Activated CD4-positive, alpha-beta T cell treated with anti-CD3 and anti-CD28 coated beads, Interleukin-2, amount 10 ng/mL, durations not matched to agents 24 days and 14 days (primary cell): ENCODE measurements at places on chromosomes 11 and 22. TPM values are rescaled to one million over a fixed set of nuclear protein-coding genes. Genes with fewer than 3 reads are reported as not detected.

DNA sequence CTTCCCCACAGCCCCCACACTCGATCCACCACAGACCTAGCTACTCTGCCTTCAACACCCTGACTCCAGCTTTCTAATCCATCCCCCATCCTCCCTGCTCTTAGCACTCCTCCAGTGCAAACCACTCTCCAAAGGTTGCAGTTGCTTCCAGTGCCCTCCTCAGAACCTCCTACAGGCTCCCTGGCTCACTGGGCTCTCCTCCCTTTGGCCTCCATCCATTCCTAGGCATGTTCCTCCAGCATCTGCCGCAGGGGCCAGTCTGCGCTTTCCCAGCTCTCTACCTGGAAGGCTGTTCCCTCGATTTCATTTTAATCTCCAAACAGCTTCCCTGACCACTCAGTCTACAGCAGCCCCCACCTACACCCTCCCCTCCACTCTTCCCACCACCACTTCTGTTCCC is 133.8 kb downstream of the SPATA19 start:
- no peak for DNase-seq

GRCh38 chr11:77866336-77866735 is 45.4 kb downstream of the AAMDC start:
- DNase-seq, result no peak

- DNase-seq, result no peak
These were observed 108.2 kb upstream of the DDI1 start for GRCh38 chr11:103928040-103928801.

GRCh38 chr22:19679522-19680101 is 34.7 kb upstream of the SEPTIN5 start:
- peak; percentile 82 for DNase-seq

ISX gene
- not detected in 2 replicates for total RNA-seq

GRCh38 chr11:67371189-67371910 is 2.0 kb downstream of the CLCF1 start:
- peak; percentile 75 for DNase-seq

GRCh38 chr22:24512043-24512442 is 16.9 kb downstream of the UPB1 start:
- no peak for DNase-seq

RAG1 gene
- 0.14 TPM in 1 of 2 replicates, not detected in the other for total RNA-seq

GRCh38 chr22:38490475-38490874 is 15.6 kb downstream of the DDX17 start:
- no peak for DNase-seq

C11orf42 gene
- not detected in 2 replicates for total RNA-seq

POU2AF1 gene
- total RNA-seq, result 65.6 and 68.9 TPM in 2 replicates

- no peak for DNase-seq
These were observed 7.6 kb upstream of the JHY start for GRCh38 chr11:122874991-122875390.

OR52A5 gene
- total RNA-seq, result not detected in 2 replicates

DNA sequence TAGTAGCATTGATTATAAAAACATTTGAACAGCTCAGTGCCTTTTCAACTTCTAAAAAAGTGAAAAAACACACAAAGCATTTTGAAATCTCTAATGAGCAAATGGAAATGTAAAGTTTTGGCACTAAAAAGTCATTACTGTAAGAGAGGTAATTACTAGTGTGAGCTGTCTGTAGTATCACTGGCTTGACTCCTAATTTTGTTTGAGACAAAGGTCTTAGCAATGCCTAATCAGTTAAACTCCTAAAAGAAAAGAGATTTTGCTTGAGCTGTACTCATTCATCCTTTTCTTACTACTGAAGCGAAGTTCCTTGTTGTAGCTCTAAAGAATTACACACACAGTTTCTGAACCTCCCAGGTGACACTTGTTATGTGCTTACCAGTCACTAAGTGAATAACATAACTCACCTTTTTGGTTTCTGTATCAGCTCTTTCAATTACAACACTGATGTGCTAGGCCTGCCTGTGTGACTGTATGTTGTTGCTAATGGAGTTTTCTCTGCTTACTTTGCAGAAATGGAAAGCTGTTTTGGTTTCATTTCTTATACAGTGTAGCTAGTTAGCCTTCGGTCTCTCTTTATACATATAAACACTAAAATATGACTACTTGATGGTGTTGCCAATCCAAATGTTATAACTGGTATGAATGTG is 924.4 kb upstream of the TENM4 start:
- no peak for DNase-seq

- no peak for DNase-seq
These were observed 223.8 kb upstream of the DDI1 start for GRCh38 chr11:103812680-103813079.

BCO2 gene
- total RNA-seq, result 0.83 and 1.1 TPM in 2 replicates

DNA sequence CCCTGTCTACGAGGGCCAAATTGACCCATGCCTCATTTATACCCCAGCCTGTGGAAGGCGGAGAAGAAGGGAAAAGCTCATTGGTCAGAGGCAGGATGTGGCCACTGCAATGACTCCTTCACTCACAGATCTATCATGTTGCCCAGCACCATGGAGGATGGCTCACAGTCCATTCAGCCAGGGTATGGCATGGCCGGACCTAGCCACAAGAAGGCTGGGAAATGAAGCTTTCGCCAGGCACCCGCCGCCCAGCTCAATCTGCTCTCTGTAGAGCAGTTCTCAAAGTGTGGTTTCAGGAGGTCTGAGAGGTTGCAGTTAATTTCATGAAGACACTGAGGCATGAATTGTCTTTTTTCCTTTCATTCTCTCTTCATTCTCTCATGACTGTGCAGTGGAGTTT is 40.6 kb upstream of the LINC01488 start:
- no peak for DNase-seq

ARVCF gene
- total RNA-seq, result 2.6 and 4.1 TPM in 2 replicates

GRCh38 chr11:114886644-114887265 is 208.4 kb downstream of the NXPE2 start:
- DNase-seq, result no peak

GRCh38 chr11:61152816-61153592 is 8.2 kb downstream of the VPS37C start:
- DNase-seq, result no peak

ESAM gene
- total RNA-seq, result 0.24 TPM in 1 of 2 replicates, not detected in the other

DNA sequence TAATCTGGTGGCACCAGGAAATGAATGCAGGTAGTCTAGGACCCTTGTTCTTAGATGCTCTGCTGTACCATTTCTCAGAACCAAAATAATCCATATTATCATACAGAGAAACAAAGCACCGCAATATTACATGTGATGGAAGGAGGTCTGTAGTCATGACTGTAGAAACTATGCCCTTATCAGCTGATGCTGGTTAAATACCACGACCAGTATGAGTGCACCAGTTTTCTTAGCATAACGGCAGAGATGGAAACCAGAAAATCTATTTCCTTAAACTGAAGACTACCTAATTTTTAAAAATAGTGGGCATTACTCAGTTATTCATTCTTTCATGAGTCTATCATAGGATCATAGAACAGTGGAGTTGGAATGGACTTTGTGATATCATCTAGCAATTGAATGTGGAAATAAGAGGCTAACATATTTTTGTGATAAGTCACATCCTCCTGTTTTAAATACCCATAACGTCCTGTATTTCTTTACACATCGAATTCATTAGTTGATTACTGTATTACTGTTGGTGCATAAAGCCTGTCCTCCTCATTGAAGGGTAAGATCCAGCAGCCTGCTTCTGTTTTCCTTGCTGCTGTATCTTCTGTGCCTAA is 15.1 kb downstream of the JHY start:
- no peak for DNase-seq

DNA sequence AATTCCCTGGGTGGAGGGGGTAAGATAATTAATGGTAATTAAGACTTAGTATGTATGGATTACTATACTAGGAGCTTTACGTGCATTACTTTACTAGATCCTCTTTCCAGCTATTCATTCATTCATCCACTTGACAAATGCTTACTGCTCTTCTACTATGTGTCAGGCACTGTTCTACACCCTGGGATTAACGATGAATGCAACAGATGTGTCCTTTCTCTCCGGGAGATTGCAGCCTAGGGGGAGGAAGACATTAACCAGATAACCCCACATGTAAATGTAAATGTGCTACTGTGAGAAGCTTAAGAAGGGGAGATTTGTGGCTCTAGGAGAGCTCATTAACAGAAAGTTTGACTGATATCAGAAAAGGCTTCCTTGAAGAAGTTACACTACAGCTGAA is 1.7 kb downstream of the ANKK1 start:
- DNase-seq, result no peak

GRCh38 chr11:26478710-26479109 is 93.4 kb downstream of the MUC15 start:
- no peak for DNase-seq

SCGB1A1 gene
- total RNA-seq, result not detected in 2 replicates

DNA sequence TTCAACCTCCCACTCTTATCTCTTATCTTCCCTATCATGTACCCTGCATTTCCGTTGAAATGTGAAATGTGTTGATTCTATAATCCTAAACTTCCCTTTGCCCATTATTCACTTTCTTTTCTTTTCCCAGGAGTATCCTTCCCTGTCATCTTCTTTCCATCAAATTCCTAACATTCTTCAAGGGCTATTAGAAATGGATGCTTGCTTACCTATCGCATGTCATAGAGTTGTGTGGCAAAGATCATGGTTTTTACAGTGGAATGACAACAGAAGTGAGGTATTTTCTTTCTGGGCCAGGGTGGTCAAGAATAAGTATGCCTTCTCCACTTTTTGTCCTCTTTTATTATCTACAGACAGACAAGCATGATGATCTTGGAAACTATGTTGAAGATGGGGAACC is 124.4 kb upstream of the SLC5A12 start:
- no peak for DNase-seq

DNA sequence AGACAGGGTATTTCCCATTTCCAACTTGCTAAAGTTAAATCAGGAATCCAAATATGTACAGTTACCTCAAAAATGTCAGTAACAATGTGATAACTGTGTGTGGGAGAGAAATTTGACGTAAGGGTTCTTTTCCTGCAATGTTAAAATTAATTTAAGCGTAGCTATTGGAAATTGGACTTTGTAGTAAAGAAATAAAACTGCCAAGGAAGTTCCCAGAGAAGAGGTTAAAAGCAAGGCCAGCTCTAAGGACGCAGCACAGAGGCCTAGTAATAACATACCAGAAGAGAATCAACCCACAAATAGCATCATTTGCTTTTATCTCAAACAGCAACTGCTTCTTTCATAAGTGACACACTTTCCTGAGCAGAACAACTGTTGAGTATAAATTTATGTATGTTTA is 36.8 kb upstream of the GRIA4 start:
- no peak for DNase-seq

GAL3ST1 gene
- not detected in 2 replicates for total RNA-seq

GRCh38 chr11:67464411-67465188 is 4.5 kb downstream of the TMEM134 start:
- DNase-seq, result peak; percentile 97

DNA sequence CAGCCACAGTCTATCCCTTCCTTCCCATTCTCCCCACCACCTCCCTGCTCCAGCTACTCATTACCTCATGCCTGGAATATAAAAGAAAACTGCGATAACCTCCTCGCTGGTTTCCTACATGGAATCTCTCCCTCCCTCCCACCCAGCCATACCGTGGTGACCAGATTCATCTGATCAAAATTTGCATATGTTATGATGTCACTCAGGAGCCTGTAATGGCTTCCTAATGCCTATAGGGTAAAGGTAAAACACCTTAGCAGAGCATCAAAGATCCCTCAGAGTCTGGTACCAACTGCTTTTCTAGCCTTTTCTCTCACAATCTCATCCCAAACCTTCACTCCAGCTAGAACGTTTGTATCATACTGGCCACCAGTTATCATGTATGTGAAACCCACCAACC is 19.6 kb downstream of the RTN4RL2 start:
- DNase-seq, result no peak

- DNase-seq, result no peak
These were observed 167.0 kb upstream of the E2F8 start for GRCh38 chr11:19407677-19408270.
